Esophagus muscularis mucosa (tissue), 4 donors: ENCODE measurements at places on chromosomes 7 and 10.

GRCh38 chr7:141558544-141559183, 7.5 kb downstream of the AGK start:
- DNase-seq, result no peak

DNA sequence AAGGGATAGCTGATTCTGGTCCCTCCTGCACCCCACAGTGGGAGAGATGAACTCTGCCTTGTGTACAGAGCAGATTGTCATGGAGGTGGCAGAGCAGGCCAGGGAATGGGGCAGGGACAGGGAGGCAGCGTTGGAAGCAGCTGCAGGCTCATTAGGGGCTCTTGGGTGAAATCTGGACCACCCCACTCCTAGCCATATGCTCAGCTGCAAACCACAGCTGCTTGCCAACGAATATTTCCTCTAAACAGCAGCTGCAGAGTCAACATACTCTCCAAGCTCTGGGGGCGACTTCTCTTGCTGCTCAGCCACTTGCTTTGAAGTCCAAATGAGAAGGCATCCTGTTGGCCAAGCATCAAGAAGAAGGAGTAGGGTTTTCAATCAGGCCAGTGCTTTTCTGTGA, 302.3 kb upstream of the AUTS2 start:
- DNase-seq, result no peak

- no peak for DNase-seq
Observed at GRCh38 chr10:109914966-109915365, 8.3 kb downstream of the XPNPEP1 start.

GRCh38 chr7:67696878-67697277, 700.2 kb downstream of the TYW1 start:
- no peak for DNase-seq
